GM03348 (cell line): ENCODE measurements at places on chromosomes 1 and 21.

GRCh38 chr1:32361674-32362473, 411 bp downstream of the FAM229A start:
- DNase-seq, result peak; percentile 72

- peak; percentile 61 for DNase-seq
Observed at GRCh38 chr1:110152133-110152785, 2.0 kb downstream of the SLC6A17 start.

DNA sequence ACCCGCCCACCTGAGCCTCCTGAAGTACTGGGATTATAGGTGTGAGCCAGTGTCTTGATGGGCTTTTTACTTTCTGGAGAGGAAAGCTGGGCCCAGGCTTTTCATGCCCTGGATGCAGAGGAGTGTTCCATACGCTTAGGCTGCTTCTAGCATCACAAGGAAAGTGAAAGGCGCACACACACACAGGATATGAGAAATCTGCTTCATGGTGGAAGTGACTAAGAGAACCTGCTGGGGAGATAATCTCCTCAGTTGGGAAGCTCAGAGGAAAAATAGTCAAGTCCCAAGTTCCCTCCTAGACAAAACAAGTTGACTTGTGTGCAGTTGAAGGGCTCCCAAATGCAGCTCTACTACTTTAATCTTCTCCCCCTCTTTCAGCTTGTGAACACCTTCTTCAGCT, 2.2 kb downstream of the NUDC start:
- no peak for DNase-seq

GRCh38 chr1:117653732-117654492, 48.1 kb downstream of the TENT5C start:
- no peak for DNase-seq

DNA sequence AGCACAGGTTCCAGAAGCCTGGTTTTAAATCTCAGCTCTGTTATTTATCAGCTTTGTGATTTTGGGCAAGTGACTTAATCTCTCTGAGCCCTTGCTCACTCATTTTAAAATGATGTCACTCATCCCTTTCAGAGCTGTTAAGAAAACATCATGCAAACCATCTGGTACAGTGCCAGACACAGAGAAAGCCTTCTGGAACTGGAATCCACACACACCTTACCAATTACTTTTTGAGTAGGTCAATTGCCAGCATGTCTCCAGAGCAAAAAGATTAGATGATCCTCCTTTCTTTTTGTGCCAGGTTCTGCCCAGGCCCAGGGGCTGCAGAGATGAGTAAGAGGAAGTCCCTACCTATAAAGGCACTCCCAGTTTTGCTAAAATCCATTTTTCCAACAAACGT, 61.3 kb downstream of the ROR1 start:
- DNase-seq, result no peak
